ENCODE measurements at places on chromosomes 2 and 18.

GRCh38 chr2:48569433-48569832 is 39.5 kb downstream of the STON1 start:
- no peak for DNase-seq

DNA sequence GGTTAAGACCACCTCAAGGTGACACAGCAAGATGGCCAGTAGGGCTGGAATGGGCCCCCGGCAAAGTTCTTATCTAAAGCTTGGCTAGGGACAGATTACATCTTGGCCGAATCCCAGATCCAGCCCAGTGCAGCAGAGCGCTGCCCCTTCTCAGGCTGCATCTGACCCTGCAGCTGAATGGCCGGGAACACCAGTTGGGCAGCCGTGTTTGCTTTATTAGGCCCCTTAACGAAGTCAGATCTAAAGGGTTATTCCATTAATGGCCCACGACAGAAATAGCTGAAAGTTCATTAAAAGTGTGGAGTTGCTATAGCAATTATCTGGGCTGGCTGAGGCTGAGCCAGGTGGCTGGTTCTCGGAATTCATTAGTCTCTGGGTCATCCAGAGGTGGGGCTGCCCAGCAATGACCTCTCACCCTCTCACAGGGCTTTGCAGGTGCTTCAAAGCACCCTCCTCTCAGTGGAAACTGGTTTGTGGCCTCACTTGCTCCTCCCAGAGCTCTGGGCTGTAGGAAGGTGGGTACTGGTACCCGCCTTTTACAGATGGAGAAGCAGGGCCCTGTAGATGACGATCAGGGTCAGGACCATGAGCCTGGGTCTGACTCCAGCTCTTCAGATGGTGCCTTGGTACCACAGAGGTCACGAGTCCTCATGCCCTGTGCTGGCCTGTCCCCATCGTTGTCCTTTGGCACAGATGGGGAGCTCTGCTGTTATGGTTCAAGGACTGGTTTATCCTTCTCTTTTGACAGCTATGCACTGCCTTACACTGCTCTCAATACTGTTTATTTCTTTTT is 68.8 kb downstream of the EMX1 start:
- no peak for DNase-seq

DNA sequence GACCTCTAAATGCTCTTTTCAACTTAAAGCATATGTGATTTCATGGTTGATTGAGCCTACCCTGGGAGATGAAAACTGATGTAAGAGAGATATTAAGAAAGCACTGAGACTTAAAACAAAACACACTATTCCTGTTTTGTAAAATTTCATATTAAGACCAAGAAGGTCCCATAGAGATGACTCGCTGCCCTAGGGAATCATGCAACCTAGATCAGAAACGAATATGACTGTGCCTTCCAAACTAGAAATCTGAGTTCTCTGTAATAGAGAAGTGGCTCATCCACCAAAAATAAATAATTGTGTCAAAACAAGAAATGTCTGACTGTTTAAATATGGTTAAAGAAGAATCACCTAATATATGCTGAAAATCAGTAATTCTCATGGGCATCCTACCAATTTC is 776.8 kb upstream of the SOX11 start:
- no peak for DNase-seq

GRCh38 chr2:10300997-10301940 is 1.4 kb upstream of the HPCAL1 start:
- no peak for DNase-seq

GRCh38 chr2:143787674-143788073 is 658.5 kb downstream of the ARHGAP15 start:
- DNase-seq, result no peak

DNA sequence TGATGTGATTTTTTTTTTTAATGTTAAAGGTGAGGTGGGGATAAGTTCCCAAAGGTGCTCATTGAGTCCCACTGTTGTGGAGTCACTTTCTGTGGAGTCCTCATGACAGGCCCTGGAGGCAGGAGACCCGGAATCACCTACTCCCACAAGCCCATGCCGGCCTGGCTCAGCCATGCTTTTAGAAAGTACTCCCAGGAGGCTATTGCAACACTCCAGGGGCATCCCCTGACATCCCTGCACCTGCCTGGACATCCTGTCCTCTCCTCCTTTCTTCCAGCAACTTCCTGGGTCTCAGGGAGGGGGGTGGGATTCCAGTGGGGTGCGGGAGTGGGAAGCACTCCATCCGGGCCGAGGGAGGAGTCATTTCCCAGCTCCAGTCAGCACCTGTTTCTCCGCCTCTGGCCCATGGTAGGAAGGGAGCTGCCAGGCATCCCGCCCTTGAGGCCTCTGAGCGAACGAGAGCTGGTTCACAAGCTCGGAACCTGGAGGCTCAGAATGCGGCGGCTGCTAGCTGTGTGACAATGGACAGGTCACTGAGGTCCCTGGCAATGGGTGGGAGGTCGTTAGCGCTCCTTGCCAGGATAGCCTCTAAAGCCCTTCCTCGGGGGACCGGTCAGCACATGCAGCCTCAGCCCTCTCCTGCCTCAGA is 163.9 kb upstream of the ID2 start:
- no peak for DNase-seq

- no peak for DNase-seq
Measured at GRCh38 chr2:45191146-45191863, 182.1 kb upstream of the SIX2 start.

GRCh38 chr2:75025633-75026380 is 67.4 kb downstream of the POLE4 start:
- DNase-seq, result no peak

GRCh38 chr2:216606551-216607276 is 26.5 kb upstream of the IGFBP2 start:
- no peak for DNase-seq

DNA sequence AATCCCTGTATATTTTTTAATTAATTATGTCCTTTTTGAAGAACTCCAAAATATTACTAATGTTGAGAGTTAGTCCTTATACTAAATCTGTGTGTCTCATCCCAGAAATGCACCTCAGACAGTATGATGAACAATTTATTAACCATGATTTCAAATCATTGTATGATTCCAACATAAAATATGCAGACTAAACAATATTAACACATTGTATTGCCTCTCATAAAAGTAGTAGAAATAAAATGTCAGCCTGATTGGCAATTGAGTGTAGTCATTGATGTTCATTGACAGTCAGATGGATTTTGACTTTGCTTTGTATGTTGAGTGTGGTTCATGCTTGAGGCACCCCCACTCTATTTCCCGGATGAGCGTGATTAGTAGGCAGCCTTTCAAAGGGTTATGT is 57.5 kb downstream of the KCTD18 start:
- no peak for DNase-seq

DNA sequence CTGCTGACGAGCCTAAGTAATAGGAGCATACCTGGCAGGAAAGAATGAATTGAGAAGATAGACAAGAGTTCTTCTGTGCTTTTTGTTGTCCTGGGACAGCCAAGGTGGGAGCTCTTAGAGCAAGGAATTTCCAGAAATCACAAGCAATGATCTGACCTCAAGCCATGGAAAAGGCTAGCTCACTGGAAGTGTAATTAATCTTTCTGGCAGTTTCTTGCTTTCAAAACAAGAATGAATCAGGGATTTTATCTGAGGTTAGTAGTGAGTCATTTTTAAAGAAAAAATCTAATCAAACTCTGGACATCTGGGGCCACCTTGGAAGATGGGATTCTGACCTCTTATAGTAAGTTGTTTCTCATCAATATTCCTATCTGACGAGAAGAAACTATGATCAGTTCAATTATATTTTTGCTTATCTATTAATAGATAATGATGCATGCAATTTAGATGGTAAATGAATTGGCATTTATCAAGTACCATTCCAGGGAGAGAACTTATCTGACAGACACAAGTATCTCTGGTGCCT is 98.0 kb downstream of the ADCYAP1 start:
- no peak for DNase-seq

DNA sequence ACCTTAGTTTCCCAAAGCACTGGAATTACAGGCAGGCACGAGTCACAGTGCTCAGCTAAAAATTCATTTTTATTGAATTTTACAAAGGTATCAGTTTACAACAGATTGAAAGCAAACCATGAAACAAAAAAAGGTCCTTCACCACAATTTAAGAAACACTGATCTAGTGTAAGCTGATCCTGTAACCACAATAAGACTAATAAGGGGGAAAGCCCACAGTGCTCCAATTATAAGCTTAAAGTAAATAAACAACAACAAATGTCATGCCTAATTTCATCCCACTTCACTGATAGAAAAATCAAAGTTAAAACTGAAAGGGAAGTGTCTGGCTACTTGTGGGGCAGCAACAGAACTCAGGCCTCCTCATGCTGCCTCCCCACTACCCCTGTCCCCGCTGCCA is 49.2 kb downstream of the ICA1L start:
- no peak for DNase-seq

DNA sequence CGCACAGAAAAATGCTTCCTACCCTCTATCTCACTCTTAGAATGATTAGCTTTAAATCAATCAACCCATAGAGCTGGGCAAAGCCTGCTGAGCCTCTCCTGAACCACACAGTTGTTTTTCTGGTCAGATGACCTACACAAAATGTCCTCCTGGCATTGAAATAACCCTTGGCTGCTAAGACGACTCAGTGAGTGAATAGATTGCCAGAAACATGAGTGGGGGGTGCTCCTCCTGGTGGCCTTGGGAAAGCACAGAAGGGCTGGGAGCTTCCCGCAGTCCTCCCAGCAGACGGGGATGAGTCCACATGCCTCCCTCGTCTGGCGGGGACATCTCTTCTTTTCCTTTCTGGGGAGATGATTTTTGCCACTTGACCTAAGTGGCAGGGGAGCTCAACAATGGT is 14.9 kb downstream of the MAL start:
- DNase-seq, result no peak

- no peak for DNase-seq
Measured at GRCh38 chr2:172350839-172351479, 76.4 kb upstream of the ITGA6 start.

- DNase-seq, result no peak
Measured at GRCh38 chr2:15713475-15713874, 121.8 kb downstream of the DDX1 start.

- no peak for DNase-seq
Measured at GRCh38 chr18:26421931-26422330, 126.4 kb downstream of the KCTD1 start.

GRCh38 chr18:39453882-39454281 is 1888.3 kb upstream of the CELF4 start:
- no peak for DNase-seq

GRCh38 chr2:30231996-30232800 is 864 bp downstream of the LBH start:
- DNase-seq, result peak; percentile 80

DNA sequence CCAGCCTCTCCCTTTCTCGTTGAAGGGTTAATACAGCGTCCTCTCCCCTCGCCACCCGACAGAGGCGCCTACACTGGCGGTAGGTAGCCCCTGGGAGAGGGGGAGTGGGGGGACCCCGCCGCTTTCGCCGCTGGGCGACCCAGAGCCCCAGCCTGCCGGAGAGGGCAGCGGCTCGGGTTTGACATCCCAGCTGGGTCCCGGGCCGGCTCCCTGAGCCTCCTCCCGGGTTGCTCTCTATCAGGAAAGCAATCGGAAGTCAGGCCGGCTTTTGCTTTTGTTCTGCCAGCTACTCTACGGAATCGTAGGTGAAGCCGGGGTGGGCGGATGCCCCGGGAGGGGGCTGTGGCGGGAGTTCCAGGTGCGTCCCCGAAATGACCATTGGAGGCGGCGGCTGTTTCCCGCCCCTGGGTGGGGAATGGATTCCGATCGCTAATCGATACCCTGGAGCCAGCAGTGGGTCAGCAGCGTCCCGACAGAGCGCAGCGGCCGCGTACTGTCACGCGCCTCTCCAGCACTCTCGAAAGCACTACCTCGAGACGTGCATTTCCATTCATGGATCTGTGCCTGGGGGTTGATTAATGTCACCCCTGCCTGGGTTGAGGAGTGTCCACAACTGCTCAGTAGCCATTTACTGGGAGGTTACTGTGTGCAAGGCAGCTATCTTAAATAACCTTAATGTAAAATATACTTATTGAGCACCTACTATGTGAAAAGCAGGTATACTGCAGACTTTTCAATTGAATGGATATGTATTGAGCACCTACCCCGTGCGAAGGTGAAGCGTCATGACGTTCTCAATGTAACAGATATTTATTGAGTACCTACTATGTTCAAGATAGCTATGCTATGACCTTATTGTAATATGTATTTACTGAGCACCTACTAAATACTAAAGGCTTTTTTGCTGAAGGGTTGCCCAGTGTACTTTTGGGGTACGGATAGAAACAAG is 1.1 kb downstream of the MAPK4 start:
- DNase-seq, result no peak

DNA sequence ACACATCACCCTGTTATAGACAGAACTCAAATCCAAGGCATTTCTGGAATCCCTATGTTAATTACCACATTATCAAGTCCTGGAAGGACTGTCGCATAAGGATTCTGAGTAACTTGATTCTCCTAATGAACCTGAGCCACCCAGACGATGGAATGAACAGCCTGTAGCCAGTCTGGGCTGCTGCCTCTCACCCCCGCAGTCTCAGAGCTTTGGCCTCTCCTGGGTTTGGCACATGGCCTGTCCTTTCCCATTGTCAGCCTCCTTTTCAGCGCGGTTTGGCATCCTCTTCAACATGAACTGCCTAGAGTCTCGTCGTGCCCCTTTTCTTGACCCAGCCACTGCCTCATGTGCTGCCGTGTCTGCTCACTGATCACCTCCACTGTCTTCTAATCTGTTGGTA is 147.6 kb downstream of the SLC8A1 start:
- no peak for DNase-seq

- no peak for DNase-seq
Measured at GRCh38 chr2:240636563-240637115, 11.4 kb downstream of the GPR35 start.
